Keratinocyte (primary cell): ENCODE measurements at places on chromosomes 7 and 10. TPM values are rescaled to one million over a fixed set of nuclear protein-coding genes. Genes with fewer than 3 reads are reported as not detected.

DNA sequence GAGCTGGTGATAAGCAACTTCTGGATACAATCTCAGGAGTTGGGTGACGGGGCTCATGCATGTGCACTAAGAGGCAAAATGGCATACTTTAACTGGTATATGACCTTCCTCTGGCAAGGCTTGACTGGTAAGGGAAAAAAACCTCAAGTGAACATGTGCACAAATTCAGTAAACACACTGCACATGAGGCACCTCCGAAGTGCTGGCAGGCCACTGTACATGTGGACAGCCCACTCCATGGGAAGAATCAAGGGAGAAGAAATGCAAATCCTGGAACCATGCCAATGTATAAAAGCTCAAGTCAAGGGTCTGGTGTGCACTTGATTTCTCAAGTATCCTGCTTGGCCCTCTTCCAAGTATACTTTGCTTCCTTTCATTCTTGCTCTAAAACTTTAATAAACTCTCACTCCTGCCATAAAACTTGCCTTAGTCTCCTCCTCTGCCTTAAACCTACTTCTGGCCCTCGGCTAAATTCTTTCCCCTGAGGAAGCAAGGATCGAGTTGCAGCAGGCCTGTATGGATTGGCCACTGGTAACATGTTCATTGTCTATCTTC, 167.2 kb downstream of the RAMP3 start:
- H3K27me3 ChIP-seq, result peaks cover 5% of the 10 kb centered on the region
- no peaks in the 10 kb centered on the region for H3K36me3 ChIP-seq
- H3K4me3 ChIP-seq, result no peak overlapping the region
- no peak overlapping the region for H3K27ac ChIP-seq
- DNase-seq, result no peak

GRCh38 chr7:2654059-2654458, 22.3 kb downstream of the TTYH3 start:
- H3K4me3 ChIP-seq, result no peak overlapping the region
- H3K36me3 ChIP-seq, result peaks cover 25% of the 10 kb centered on the region
- no peaks in the 10 kb centered on the region for H3K27me3 ChIP-seq

DNA sequence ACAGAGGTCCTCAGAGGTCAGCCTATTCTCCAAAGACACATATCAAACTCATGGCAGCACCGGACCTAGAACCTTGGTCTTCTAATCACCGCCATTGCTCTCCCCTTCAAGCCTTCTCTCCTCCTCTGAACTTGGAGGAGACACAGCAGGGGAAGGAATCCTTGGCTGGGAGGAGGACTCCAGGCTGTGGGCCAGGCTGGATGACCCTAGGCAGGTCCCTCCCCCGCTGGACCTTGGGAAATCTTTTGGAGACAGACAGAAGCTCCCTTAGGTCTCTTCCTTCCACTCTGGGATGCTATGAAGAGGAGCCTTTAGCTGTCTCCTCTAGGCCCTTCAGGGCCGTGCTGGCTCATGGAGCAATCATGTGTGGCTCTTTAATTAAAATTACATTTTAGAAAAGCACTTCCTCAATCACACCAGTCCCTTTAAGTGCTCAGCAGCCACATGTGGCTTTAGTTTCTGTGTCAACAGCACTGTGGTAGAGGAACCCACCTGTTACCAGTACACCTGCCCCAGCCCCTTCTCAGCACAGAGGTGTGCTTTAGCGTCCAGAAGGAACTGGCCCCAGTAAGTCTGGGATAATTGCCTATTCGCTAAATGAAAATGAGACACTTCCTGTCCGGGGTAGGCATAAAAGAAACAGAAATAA, 238.2 kb downstream of the CELF2 start:
- no peaks in the 10 kb centered on the region for H3K27me3 ChIP-seq
- H3K4me3 ChIP-seq, result no peak overlapping the region
- DNase-seq, result no peak

DNA sequence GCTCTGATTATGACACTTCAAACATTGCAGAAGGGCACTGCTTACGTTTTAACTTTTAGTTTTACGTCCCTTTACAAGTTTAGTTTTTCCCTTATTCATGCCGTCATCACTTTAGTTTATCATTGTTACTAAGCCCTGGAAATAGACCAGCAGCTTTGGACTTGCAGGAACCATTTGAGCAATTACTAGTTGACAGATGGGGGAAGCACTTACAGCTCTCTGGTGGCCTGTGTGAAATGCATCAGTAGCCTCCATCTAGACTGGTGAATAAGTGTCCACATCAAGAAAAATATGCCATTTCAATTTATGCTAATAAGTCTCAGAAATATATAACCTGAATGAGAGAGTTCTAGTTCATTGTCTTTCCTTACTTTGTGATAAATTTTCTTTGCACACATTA, 194.9 kb upstream of the GRM3 start:
- H3K36me3 ChIP-seq, result no peaks in the 10 kb centered on the region
- DNase-seq, result no peak
- H3K27me3 ChIP-seq, result no peaks in the 10 kb centered on the region
- H3K4me3 ChIP-seq, result no peak overlapping the region
- H3K4me1 ChIP-seq, result no peaks in the 10 kb centered on the region
- H3K27ac ChIP-seq, result no peak overlapping the region

Gene BTBD16
- 3.3 to 4.9 TPM (median 4.1 TPM) in 3 replicates for polyA plus RNA-seq

DNA sequence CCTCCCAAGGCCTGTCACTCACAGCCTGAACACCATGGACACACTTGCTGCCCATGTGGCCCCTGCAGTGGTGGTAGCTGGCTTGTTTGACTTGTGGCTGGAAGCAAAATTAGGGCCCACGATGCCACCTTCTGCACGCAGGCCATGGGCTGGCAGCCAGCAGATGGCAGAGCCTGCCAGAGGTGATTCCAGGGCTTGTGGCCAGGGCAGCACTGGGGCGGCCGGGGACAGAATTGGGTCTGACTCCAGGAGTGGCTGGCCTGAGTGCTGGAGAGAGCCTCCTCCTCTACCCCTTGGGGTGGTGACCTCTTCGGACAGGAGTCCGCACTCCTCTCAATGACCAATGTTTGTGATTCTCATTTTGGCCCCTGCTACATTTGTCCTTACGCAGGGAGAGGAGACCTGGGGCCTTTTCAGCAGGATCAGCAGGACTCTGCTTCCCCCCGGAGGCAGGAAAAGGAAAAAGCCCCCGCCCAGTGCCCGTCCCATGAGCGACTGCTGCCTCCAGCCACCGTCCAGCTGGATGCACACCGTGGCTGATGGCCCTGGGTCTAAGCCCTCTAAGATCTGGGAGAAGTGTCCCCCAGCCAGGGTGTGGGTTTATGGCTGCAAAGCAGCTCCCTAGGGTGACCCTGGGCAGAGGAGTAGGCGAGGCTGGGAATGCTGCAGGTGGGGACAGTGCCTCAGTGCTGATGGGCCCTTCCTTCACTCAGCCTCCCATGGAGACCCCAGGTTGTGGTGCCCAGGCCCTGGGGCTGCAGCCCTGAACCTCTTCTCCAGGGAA, 26.5 kb downstream of the DNAJB12 start:
- H3K4me1 ChIP-seq, result peaks cover 42% of the 10 kb centered on the region
- H3K36me3 ChIP-seq, result no peaks in the 10 kb centered on the region
- no peak overlapping the region for H3K27ac ChIP-seq
- no peak for DNase-seq

DNA sequence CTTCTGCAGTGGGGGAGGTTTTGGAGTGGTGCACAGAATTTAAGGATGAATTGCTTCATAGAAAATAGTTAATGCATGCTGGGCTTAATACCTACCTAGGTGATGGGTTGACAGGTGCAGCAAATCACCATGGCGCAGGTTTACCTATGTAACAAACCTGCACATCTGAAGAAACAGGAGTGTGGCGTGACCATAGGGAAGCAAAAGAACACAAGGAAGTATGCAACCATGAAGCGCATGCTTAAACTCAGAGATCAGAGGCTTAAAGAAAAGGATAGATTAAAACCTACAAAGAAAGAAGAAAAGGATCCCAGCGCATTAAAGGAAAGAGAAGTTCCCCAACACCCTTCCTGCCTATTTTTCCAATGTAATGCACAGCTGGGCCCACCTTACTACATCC, 22.0 kb downstream of the CCDC126 start:
- no peak for DNase-seq
- no peak overlapping the region for H3K4me3 ChIP-seq
- no peaks in the 10 kb centered on the region for H3K36me3 ChIP-seq
- H3K4me1 ChIP-seq, result no peaks in the 10 kb centered on the region
- H3K27me3 ChIP-seq, result no peaks in the 10 kb centered on the region

Gene ATP6V0E2
- polyA plus RNA-seq, result 3.5 to 12.0 TPM (median 5.0 TPM) in 3 replicates

GRCh38 chr10:120506674-120507073, 49.6 kb downstream of the PLPP4 start:
- H3K4me3 ChIP-seq, result no peak overlapping the region
- peaks cover 66% of the 10 kb centered on the region for H3K4me1 ChIP-seq
- DNase-seq, result no peak
- H3K27ac ChIP-seq, result no peak overlapping the region
- H3K27me3 ChIP-seq, result no peaks in the 10 kb centered on the region

DNA sequence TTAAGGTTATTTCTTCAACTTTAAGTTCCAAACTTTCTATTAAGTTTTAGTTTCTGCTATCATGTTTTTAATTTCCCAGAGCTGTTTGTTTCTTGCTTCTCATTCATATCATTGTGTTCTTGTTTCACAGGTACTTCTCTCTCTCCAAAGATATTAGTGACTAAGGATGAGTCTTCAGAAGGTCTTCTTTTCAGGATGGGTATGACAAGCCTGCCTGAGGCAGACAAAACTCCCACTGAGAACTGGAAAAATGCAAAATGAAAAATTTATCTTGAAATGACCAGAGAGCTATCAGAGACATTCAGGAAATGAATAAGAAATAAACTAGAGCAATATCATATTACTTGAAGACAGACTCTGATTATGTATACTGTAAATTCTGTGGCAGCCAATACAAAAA, 110.8 kb upstream of the EGFR start:
- peak; percentile 17 for DNase-seq
- no peak overlapping the region for H3K4me3 ChIP-seq
- H3K27me3 ChIP-seq, result no peaks in the 10 kb centered on the region
- H3K36me3 ChIP-seq, result no peaks in the 10 kb centered on the region
- H3K27ac ChIP-seq, result peak overlapping the region; percentile 38

Gene PDK4
- polyA plus RNA-seq, result not detected in 3 replicates

DNA sequence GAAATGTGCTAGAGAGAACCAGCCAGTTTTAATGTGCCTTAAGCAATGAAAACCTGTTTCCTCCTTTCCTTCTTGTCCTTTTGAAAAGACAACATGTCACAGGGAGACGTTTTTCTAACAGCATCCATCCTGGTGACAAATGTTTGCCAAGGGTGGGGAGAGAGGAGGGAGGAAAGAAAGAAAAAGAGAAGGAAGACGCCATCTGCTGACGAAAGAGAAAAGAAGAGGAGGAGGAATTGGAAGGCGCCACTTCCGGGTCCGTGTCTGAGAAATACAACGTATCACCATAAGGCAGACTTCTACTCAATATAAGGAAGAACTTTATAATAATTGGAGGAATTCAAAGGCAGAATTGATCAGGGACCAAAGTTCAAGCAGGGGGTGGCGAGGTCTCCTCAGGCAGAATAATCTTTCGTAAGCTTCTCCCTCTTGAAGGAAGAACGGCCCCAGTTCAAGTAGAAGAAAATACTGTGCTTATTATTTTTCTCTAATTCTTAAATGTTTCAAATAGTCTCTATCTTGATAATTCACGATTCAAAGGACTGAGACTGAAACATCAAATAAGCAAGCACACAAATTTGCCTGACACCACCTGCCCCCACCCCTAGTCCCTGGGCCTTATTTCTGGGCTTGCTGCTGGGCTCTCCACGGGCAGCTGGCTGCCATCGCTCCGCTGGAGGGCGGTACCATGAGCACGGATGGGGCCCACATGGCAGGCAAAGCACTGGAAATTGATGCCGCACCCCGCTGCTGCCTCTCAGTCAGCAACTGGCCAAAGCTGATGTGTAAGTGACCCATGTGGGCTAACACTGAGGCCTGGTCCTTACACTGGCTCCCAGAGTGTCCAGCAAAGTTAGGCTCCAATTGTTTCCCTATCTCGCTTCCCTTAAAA, 273.7 kb upstream of the KLF14 start:
- H3K4me1 ChIP-seq, result peaks cover 48% of the 10 kb centered on the region
- H3K27ac ChIP-seq, result peak overlapping the region; percentile 79
- H3K27me3 ChIP-seq, result no peaks in the 10 kb centered on the region
- DNase-seq, result no peak
- H3K4me3 ChIP-seq, result no peak overlapping the region

GRCh38 chr7:25665374-25665773, 437.1 kb upstream of the NPVF start:
- no peak overlapping the region for H3K4me3 ChIP-seq
- no peaks in the 10 kb centered on the region for H3K4me1 ChIP-seq
- no peak overlapping the region for H3K27ac ChIP-seq
- no peak for DNase-seq

Gene CCDC7
- 0.43 to 1.1 TPM (median 0.58 TPM) in 3 replicates for polyA plus RNA-seq

DNA sequence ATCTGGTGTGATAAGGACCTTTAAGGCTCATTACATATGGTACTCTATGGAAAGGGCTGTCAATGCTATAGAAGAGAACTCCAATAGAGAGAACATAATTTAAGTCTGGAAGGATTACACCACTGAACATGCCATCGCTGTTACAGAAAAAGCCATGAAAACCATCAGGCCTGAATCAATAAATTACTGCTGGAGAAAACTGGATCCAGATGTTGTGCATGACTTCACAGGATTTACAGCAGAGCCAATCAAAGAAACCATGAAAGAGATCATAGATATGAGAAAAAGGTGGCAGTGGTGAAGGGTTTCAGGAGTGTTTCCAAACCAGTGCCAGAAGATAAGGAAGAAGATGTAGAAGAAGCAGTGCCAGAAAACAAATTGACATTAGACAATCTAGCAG, 18.9 kb upstream of the GPR22 start:
- H3K27ac ChIP-seq, result no peak overlapping the region
- peaks cover 8% of the 10 kb centered on the region for H3K4me1 ChIP-seq
- no peaks in the 10 kb centered on the region for H3K36me3 ChIP-seq
- H3K27me3 ChIP-seq, result no peaks in the 10 kb centered on the region
- no peak overlapping the region for H3K4me3 ChIP-seq
- DNase-seq, result no peak

GRCh38 chr7:43906331-43907010, at the start of gene URGCP:
Gene URGCP (minus strand): TSS chr7:43906596. CDS start chr7:43906575, 21 bp downstream.
- H3K36me3 ChIP-seq, result no peaks in the 10 kb centered on the region
- peaks cover 23% of the 10 kb centered on the region for H3K4me1 ChIP-seq
- peak within 1 kb of the TSS; percentile 87 for H3K27ac ChIP-seq
- H3K4me3 ChIP-seq, result peak within 1 kb of the TSS; percentile 67

DNA sequence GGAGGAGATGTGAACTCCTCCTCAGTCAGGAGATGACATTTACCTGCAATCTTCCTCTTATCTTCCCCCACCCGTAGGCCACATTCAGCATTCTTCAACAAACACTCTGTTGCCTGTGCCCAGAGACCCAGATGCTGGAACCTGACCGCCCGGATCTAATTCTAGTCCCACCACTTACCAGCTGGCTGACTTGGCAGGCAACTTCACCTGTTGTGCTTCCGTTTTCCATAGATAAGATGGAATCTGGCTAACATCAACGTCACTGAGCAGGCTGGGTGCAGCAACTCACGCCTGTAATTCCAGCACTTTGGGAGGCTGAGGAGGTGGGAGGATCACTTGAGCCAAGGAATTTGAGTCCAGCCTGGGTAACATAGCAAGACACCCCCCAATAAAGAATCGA, 21.3 kb upstream of the FXYD4 start:
- no peaks in the 10 kb centered on the region for H3K36me3 ChIP-seq
- peaks cover 24% of the 10 kb centered on the region for H3K4me1 ChIP-seq
- no peaks in the 10 kb centered on the region for H3K27me3 ChIP-seq

- H3K4me3 ChIP-seq, result no peak overlapping the region
- no peaks in the 10 kb centered on the region for H3K36me3 ChIP-seq
- DNase-seq, result no peak
- H3K4me1 ChIP-seq, result no peaks in the 10 kb centered on the region
- H3K27ac ChIP-seq, result no peak overlapping the region
- H3K27me3 ChIP-seq, result no peaks in the 10 kb centered on the region
These were observed 653.2 kb upstream of the MKI67 start for GRCh38 chr10:128779416-128779815.

Gene CRTAC1
- polyA plus RNA-seq, result not detected in 3 replicates
